ENCODE measurements at places on chromosomes 3 and 15.

DNA sequence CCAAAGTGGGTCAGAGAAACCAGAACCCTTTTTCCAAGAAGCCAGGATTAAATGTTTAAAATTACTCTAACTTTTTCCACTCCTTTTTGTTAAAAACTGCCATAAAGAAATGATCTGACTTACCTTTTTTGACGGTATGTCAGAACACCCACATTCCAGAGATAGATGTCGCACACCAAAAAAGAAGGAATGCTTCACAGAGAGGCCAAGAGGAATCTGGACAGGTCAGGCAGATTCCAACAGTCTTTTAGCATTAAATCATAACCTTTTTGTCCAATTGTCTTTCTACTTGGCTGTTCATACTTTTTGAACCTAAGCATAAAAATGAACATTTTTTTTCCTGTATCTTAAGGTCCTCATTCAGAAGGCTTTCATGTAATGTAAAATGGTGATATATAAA, 846.9 kb downstream of the NSUN3 start:
- no peak for DNase-seq

GRCh38 chr3:139617672-139618268, 60.0 kb downstream of the NMNAT3 start:
- no peak for DNase-seq

- no peak for DNase-seq
Measured at GRCh38 chr3:30804984-30805383, 89.5 kb downstream of the GADL1 start.

GRCh38 chr3:118501152-118501551, 533.5 kb downstream of the IGSF11 start:
- no peak for DNase-seq

GRCh38 chr3:148820361-148821245, 7.0 kb upstream of the CPB1 start:
- no peak for DNase-seq

GRCh38 chr3:192516820-192517219, 210.5 kb downstream of the FGF12 start:
- no peak for DNase-seq

DNA sequence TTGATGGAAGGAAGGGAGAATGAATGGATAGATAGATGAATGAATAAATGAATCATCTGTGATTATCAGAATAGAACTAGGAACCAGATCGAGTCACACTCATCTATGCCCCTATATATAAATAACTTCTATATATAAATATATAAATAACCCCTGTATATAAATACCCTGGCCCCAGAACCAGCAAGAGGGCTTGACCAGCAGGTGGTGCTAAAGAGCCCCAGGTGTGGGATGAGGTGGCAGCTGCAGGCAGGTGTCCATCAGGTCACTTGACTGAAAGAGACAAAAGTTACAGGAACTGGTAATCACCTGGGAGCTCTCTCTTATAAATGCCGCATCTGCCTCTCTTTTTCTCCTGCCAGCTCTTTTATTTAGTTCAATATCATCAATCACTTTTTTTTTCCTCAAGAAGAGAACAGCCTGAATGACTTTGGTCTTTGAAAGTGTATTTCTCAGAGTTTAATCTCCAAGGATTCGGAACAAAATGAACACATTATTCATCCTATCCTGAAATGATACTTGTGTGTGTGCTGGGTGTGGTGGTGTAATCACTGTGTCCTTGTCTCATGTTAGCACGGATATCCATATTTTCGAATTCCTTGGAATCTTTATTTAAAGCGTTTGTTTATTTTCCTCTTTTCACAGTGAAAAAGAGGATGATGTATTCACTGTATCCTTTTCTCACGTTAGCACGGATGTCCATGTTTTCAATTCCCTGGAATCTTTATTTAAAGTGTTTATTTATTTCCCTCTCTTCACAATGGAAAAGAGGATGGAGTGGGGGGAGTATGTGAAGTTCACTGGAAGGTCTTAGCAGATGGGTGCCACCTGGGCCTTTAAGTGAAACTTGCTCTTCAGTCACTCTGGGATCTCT, 35.4 kb upstream of the ATG7 start:
- DNase-seq = peak; percentile 23

- no peak for DNase-seq
Measured at GRCh38 chr3:178001670-178002101, 534.5 kb upstream of the KCNMB2 start.

GRCh38 chr15:76837474-76837873, 67.7 kb downstream of the SCAPER start:
- no peak for DNase-seq

- DNase-seq = no peak
Measured at GRCh38 chr15:84645496-84645895, 8.6 kb downstream of the WDR73 start.

- no peak for DNase-seq
Measured at GRCh38 chr3:196298521-196298920, 11.0 kb upstream of the PCYT1A start.

GRCh38 chr3:194720048-194720447, 34.4 kb downstream of the FAM43A start:
- no peak for DNase-seq

DNA sequence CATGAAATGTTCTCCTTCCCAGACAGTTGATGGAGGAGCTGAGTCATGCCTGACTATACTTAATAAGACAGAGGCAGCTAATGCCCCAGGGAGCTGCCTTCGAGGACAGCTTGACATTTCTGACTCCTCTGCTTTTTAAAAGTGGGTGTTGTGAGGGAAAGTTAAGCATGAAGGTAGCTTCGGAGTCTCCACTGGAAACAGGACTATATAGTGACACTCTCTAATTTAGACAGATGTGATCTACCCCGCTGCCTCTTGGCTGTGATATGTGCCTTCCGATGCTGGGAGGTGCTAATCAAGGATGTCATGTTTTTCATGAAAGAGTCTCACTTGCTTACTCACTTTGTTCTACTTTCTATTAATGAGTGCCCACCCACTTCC, 72.7 kb downstream of the IL1RAP start:
- peak; percentile 49 for DNase-seq

DNA sequence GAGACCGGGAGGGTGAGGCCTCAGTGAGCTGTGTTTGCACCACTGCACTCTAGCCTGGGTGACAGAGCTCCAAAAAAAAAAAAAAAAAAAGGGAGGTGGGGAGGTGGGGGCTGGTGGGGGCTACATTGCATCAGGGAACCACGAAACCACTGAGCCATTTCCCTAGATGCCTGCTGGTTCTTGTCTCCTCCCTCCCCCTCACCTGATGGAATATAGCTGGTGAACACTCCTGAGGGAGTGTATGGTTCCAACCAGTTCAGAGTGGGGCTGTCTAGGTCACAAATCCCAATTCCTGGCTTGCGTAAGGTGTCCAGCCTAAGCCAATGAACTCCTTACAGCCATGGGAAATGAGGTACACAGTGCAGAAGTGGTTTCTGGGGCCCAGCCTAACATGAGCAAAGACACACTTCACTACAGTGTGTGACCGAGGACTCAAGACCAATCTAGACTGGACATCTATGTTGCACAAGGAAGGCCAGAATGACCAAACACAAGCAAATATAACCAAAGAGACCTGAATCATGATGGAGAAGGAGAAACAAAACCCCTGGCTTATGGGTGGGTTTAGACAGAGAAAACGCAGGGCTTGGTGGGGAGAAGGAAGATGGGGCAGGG, 39.1 kb upstream of the OSBPL11 start:
- no peak for DNase-seq

- peak; percentile 88 for DNase-seq
Measured at GRCh38 chr3:150469031-150469930, 61.2 kb downstream of the TSC22D2 start.

DNA sequence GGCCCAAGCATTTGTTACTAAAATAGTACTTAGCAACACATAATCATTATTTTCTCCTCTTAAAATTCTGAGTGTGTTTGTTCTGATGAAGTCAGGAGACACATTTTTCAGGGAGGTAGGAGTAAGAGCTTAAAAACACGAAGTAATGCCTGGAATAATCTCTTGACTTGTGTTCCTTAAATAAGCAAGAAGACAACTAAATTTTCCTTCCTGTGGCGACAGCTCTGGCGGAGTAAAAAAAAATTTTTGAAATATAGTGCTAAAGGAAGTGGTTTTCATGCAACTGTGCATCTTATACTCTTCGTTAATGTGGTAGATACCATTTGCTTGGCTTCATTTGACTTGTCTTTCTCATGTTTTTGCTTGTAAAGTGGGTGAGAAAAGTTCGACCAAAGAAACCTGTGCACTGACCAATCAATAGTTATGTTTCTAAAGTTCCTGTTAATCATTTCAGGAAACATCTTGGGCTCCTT, 11.1 kb upstream of the MBNL1 start:
- DNase-seq = no peak

GRCh38 chr3:141065258-141065657, 14.1 kb downstream of the SPSB4 start:
- no peak for DNase-seq

GRCh38 chr3:137948400-137949072, 61.4 kb upstream of the CLDN18 start:
- DNase-seq = no peak

GRCh38 chr3:192133271-192133670, 594.1 kb downstream of the FGF12 start:
- no peak for DNase-seq

GRCh38 chr3:242602-243355, 46.2 kb downstream of the CHL1 start:
- DNase-seq = no peak

DNA sequence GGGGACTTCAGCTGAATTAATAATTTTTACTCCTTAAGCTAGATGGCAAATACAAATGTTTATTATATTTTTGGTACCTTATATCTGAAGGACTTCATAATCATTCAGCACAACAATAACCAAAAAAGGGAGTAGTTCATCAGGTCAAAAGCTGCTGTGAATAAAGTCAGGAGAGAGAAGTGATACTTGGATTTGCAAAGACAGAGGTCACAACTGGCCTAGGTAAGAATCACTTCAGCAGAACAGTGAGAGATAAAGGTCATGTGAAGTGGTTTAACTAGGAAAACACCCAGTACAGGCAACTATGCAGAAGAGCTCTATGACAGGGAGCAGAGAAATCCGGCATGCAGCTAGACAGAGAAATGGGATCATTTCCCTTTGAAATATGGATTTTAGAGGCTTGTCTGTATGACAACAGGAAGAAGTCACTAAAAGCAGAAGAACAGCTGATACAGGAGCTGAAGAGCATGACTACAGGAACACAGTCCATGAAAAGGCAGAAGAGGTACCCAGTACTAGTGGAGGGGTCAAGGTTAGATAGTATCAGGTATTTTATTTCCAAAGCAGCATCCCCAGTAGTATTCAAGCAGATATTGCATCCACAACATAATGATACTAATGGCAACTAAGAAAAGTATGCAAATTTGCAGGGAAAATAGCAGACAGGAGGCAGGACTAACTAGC, 25.7 kb downstream of the ZMAT3 start:
- no peak for DNase-seq

DNA sequence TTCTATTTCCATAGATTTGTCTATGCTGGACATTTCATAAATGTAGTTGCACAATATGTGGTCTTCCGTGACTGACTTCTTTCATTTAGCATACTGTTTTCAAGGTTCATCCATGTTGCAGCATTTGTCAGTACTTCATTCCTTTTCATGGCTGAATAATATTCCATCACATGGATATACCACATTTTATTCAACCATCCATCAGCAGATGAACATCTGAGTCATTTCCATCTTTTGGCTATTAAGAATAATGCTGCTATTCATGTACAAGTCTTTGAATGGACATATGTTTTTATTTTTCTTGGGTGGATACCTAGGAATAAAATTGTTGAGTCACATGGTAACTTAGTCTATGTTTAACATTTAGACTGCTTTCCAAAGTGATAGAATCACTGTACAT, 99.3 kb upstream of the RAD18 start:
- DNase-seq = no peak

GRCh38 chr3:189267981-189268613, 96.3 kb downstream of the TPRG1 start:
- no peak for DNase-seq

DNA sequence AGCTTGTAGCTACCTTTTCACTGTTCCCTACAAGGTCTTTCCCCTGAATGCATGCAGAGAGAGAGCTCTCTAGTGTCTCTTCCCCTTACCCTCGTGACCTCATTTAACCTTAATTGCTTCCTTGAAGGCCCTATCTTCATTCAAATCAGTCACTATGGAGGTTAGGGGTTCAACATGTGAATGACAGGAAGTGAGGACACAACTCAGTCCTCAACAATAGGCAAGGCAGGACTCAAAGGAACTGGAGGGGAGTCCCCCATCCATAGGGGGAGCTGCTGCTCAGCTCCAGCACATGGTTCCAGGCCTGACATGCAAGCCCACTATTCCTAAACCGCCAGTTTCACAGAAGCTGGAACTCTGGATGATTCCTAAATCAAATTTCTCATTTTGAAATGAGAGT, 33.8 kb upstream of the GYG1 start:
- DNase-seq = no peak

DNA sequence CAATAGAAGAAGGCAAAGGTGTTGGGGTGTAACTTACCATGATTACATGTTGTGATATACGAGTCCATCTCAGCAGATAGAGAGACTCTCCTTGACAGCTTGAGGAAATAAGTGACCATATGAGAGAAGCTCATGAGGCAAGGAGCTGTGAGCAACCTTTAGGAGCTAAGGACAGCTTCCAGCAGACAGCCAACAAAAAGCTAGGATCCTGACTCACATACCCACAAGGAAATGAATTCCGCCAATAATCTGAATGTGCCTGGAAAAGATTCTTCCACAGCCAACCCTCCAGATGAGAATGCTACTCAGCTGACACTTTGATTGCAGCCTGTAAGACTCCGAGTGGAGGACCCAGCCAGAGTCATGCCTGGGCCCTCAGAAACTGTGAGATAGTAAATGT, 339.6 kb upstream of the TPRG1 start:
- no peak for DNase-seq

DNA sequence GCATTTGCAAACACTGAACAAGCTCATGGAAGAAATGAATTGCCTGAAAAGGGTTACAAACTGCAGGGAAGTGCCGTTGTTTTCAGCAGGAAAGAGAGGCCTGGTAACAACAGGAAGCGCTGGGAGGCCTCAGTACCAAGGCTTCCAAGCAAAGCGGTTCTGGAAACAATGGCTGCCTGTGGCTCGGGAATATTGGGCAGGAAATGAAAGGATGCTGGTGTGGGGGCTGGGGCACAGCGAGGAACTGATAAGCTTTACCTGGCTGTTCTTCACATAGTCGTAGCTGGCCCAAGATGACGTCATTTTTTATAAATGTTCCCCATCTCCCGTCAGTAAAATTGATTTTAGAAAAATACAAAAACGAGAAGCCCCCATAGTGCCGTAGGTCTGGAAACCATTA, 55.9 kb downstream of the ARHGAP31 start:
- DNase-seq = no peak

DNA sequence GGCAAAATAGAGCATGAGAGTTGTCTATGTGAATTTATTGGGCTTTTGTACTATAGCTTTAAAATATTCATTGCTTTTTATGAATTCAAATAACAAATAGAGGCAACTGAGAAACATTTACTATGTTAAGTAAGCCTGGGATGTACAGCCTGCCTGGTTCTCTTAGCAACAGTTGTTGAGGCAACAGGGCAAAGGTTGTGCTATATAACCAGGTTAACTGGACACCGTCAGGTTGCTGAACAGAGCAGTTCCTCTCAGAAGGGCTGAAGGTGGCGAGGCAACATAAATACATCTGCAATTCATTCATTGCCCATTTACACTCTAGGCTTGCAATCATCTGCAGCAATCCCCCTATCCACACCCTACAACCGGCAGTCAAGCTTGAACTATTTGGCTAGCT, 78.2 kb downstream of the GTF2E1 start:
- no peak for DNase-seq
